Effector memory CD8-positive, alpha-beta T cell (primary cell): ENCODE measurements at places on chromosomes 2 and 18.

GRCh38 chr2:67628892-67629291, 231.8 kb downstream of the ETAA1 start:
- no peak for DNase-seq

GRCh38 chr2:230234845-230235244, 9.3 kb downstream of the SP140 start:
- DNase-seq, result no peak

DNA sequence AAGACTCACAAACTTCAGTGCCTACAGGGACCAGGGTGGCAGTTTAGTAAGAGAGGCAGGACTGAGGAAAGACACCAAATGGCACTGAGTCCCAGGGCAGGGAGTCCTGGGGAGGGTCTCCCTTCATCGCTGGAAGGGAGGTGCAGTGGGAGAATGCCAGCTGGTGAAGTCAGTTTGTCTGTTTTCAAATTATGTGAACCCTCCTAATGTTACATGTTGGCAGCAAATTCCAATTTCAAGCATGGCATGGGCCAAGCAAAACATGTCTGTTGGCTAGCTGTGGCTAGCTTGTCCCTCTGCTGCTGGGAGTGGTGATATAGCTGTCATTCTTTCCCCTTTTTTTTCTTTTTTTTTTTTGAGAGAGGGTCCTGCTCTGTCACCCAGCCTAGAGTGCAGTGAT, 55.9 kb upstream of the HAAO start:
- DNase-seq, result no peak

DNA sequence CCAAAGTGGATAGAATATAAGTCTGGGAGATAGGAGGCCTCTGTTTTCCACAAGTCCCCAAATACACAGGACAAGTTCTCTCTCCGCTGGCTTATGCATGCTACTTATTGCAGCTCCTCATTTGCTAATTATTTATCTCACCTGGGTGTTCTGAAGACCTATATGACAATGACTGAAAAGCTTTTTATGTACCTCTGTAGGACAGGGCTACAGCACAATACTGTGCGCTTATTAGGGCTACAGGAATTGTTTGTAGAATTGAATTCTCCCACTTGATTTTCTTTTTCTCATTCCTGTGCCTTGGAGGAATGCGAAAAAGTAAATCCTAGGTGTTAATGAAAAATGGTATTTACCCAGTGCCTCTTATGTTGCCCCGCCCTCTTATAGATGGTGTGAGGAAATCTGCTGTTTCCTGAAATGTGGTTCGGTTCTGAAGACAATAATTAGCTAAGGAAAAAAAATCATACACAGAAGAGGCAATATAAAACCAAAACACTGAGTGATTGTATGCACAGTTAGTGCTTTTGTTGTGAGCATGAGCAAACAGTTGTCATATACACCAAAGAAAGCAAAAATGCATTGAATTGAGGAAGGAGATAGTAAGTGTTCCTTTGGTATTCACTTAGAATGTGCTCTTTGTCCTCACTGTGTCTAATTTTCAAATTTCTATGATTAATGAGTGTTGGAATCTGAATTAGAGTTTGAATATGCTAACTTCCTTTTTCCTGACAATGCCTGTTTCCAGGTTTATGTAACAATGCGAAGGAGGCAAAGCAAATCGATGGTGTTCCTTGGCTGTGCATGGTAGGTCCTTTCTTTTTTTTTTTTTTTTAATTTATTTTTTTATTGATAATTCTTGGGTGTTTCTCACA, 78.7 kb upstream of the PNPT1 start:
- no peak for DNase-seq

DNA sequence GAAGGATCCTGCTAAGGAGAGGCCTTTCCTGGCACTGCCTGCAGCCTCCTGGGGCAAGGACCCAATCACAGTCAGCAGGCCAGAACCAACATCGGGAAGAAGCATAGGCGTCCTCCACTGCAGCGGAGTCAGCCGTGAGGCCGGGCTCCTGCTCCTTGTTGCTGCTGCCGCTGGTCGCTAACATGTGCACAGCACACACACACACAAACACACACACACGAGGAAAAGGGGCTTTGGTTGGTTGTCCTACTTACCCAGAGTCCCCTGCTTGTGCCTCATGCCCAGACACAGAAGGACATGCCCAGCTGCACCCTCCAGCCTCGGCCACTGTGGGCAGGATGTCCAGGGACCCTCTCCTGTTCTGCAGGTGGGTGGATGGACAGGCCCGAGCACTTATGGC, 209.4 kb downstream of the GLI2 start:
- DNase-seq, result no peak

DNA sequence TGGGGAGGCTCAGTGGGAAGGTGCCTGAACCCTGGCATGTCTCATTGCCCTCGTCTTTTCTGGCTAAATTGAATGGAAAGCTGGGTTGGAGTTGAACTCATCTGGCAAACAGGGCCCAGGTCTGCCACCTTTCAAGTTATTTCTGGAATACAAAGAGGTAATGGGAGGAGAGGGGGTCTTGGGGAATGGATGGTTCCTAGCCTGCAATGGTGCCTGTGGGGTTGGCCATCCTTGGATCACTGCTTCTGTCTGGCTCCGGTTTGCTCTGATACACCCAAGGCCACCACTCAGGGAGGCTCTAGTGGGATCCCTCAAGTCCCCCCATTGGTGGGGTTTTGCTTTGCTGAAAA, 45.3 kb downstream of the PSD4 start:
- no peak for DNase-seq

DNA sequence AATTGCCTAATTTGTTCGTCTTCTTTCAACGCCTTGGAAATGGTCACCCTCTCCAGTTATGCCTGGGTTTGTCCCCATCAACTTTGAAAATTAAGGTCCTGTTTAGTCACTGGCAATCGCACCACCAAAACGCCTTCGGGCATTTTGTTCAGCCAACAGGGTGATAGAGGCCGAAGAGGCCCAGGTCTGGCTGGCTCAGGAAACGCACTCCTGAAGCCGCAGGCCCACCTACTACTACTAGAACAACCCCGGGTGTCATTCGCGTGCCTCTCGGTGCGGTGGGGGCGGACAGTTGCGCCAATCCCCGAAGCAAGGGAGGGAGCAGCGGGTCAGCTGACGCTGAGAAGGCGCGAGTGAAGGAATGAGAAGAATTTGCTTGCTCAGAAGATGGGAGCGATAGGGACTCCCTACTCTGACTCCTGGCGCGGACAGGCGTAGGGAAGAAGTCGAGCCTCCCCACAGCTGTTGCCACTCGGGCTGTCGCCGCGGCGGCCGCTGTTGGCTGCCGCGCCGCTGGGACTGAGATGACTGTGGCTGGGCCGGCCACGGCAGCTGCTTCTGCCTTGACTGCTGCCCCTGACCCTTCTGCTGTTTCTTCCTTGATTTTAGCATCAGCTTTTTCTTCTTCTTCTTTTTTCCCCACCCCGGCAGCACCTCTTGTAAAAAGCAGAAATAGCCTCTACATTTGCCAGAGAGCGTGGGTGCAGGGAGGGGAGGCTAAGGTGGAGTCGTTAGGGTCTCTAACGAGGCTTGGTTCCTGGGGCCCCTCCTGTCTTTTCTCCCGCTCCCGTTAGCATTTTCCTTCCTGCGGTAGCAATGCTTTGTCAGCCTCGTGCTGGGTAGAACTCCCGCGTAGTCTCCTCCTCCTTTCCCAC, 387.6 kb downstream of the FIGN start:
- DNase-seq, result no peak

- DNase-seq, result no peak
Measured at GRCh38 chr2:172162739-172163336, 60.1 kb upstream of the DLX2 start.

- DNase-seq, result no peak
Measured at GRCh38 chr2:231707625-231707926, 749 bp upstream of the PTMA start.

- DNase-seq, result no peak
Measured at GRCh38 chr18:13245481-13246000, 27.0 kb downstream of the LDLRAD4 start.

DNA sequence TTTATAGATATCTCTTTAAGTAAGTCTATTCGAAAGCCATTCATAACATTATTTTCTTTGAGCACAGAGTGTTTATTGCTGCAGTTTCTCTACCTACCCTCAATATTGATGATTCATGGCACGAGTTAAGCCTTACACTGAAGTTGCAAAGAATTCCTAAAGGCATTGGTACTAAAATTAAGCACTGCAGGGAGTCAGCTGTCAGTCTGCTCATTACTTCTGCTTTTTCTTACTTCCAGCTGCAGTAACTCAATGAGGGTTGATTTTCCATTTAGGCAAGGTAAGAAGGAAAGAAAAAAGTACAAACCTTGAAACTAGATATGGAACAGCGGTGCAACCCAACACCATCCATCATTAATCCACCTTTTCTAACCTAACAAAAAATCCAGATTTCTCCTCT, 65.2 kb downstream of the RNF152 start:
- DNase-seq, result no peak

DNA sequence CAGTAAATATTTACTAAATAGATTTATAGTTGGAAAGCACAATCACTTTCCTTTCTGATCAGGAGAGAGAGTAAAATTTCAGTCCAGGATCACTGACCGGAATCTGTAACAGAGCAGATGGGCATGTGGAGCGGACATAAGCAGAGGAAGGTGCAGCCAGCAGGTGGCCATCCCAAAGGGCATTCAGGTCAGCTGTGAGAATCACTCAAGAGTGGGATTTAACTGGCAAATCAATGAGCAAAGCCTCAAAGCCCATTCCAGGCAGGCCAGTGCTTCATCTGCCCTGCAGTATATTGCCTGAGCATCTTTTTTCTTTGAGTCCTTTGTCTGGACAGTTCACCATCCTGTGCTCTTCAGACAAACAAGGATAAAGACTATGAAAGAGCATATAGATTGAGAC, 166.4 kb upstream of the SLC14A2 start:
- DNase-seq, result no peak

DNA sequence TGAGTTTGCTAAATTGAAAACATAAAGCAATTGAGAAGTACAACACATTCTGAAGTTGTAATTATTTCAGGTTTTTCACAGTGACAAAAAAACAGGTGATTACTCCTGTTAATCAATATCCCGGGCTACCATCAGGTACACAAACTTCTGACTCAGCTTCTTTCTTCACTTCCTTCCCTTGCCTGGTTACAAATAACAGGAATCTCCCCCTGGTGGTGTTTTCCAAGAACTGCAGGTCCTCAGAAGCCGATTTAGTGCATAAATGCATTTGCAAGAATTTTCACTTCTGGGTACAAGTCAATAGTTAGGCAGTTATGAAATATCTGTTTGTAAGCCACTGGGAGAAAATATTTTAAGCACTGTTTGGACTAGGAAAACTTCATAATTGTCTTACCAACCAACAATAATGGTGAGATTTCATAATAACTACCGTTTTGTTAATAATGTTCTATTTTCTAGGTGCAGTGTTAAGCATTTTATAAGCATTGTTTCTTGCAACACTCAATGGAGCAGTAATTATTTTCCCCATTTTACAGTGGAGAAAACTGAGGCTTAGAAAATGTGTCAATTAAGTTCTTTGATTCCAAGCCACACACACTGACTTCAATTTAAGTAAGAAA, 12.4 kb upstream of the GMCL1 start:
- DNase-seq, result peak; percentile 71

- DNase-seq, result no peak
Measured at GRCh38 chr2:15041429-15041837, 408.9 kb downstream of the LRATD1 start.

DNA sequence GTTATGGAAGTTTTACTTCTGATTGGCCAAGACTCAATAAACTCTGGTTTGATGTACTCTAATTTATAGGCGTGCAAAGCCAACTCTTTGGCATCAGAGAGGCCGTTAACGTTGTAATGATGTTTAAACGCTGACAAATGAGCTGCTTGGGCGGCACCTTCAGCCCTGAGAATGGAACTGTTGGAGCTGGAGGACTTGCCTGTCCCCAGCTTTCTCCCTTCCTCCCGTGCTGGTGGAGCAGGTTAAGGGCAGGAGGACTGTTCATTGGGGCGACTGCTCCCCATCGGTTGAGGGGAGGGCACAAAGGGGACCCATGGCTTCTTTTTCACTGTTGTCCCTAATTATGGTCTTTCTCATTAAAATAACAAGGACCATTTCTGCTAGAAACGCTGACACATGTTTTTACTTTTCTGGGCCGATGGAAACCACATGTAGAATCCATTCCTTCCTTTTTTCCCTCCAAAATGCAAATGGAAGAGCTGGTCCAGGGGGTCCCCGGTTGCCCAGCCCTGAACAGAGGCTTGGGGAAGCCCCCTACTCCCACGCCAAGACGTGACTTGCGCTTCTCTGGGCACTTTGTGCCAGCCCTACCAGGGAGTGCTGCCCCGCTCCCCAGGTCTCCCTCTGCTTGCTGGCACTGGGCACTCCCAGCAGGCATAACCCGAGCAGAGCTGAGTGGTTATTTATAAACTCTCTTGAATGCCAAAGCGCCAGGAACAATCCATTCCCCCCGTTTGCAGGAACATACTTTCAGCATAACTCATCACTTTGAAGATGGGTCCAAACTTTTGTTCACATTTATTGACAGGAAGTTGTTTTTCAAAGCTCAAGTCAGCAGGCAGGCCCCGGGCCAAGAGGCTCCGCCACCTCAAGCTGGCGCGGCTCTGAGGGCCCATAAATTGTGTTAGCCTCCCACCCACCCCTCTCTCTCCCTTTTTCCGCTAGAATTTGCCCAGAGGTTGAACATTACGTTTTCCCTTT, 170.1 kb downstream of the ASB1 start:
- no peak for DNase-seq

GRCh38 chr18:2879889-2880288, 33.1 kb downstream of the EMILIN2 start:
- no peak for DNase-seq

- DNase-seq, result no peak
Measured at GRCh38 chr2:71129114-71129901, 721 bp downstream of the MCEE start.

- DNase-seq, result no peak
Measured at GRCh38 chr2:54772531-54772930, 49.1 kb downstream of the EML6 start.
